Stimulated activated CD4-positive, alpha-beta T cell treated with anti-CD3 and anti-CD28 coated beads, Interleukin-15, amount 100 ng/mL, for 48 hours (primary cell): ENCODE measurements at places on chromosomes 2 and 18.

- no peak for DNase-seq
These were observed 157.9 kb downstream of the ANKRD44 start for GRCh38 chr2:197152451-197153228.

DNA sequence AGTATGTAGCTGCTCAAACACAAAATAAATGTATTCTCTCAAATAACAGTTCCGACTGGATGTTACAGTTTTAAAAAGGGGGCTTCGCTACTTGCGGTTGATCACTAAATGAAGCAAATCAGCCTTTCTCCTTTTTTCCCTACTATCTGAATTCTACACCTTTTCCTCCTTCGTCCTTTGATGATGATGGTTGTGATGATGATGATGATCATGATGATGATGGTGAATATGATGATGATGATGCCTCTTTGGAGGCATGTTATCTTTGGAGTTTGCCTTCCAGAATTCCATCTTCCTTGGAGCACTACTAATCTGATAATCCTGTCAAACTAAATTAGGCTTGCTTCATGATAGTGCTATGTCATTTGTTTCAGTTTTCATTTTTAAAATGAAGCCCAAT, 1073.3 kb downstream of the SOCS6 start:
- DNase-seq, result no peak

DNA sequence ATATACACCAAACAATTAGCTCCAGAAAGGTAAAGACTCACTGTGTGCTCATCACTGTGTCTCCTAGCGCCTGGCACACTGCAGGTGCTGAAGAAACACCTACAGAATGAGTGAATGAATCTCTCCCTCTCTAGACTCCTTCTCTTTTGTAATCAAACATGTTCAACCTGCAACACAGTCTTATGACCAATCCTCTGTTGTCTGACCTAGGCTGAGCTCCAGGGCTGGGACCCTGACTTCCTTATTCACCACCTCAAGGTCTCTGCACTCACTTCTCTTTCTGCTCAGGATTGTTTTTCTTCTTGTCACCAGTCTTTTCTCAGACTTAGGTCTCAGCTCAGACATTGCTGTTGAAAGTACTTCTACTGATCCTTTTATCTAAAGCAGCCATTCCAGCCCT, 9.8 kb downstream of the CKAP2L start:
- DNase-seq, result no peak

- no peak for DNase-seq
These were observed 46.6 kb downstream of the BCL2L11 start for GRCh38 chr2:111167076-111167862.

DNA sequence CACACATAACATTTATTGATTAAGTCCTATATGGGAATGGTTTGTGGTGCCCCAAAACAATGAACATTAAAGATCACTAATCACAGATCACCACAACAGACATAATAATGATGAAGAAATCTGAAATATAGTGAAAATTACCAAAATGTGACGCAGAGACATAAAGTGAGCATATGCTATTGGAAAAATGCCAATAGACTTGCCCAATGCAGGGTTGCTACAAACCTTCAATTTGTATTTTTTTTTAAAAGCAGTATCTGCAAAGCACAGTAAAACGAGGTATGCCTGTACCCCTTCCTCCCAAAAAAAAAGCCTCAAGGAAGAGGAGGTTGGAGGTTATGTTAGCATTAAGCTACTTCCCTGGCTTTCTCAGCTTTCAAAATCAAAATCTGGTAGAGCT, 131.1 kb downstream of the RBMS1 start:
- DNase-seq, result no peak
